Fibroblast of lung (primary cell): ENCODE measurements at places on chromosomes 16 and 17. TPM values are rescaled to one million over a fixed set of nuclear protein-coding genes. Genes with fewer than 3 reads are reported as not detected.
A peak's percentile ranks its signal among the peaks of the same experiment; 100 is the strongest.

- DNase-seq: no peak
These were observed 164.6 kb downstream of the RPTOR start for GRCh38 chr17:80709090-80709695.

The TCAP gene
- 0.17 and 0.26 TPM in 2 replicates for total RNA-seq

GRCh38 chr16:11586378-11586855, 302 bp downstream of the LITAF start:
- DNase-seq: no peak

The GOSR1 gene
- 19.8 and 28.6 TPM in 2 replicates for total RNA-seq

The TEX14 gene
- total RNA-seq: under 0.01 TPM in 2 replicates

The KCTD5 gene
- 15.2 and 21.6 TPM in 2 replicates for total RNA-seq

DNA sequence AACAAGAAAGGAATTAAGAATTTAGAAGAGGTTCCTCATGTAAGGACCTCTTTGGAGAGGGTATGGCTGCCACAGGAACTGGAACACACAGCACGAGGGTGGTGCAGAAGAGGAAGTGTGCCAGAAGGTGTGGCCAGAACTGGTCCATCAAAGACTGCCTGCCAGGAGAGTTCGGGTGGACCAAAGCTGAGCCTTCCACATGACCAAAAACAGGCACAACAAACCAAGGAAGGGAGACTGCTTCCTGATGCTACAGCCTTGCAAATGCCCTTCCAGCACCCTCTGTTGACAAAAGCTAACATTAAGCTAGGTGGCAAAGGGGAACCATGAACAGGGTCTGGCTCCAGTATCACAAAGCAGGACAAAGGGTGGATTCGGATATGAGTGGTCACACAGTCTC, 125.8 kb upstream of the TMEM97 start:
- no peak for DNase-seq

DNA sequence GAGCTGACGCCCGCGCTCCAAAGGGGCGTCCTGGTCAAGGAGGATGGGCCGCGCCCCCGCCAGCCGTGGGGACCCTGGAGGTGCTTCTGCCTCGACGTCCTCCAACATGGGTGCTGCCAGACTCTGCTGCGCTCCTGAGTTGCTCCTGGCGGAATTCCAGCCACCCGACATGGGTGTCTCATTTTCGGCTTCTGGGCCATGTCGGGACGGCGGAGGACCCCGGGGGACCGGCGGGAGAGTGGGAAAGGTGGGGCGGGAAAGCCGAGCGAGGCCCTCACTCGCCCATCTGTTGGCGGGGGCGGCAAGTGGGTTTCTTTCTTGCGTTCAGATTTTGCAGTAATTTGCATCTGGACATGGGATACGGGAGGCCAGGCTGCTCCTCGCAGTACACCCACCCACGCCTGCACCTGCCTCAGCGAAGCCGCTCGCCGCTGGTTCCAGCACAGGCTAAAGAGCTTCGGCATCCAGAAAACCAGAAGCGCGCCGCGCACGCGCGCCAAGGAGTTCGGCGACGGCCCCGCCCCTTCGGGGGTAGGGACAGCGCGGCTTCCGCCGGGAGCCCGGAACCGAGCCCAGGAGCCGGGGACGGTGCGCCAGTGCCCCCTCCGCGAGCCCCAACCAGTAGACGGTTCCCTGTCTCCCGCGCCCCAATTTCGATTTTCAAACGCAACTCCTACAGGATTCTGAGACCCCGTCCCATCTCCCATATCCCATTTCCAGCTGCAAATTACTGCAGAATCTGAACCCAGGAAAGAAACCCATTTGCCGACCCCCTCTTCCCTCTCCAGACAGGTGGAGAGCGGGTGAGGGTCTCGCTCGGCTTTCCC, at the start of gene ARMC7:
Gene ARMC7 (plus strand): TSS at position 563 of the 827 bp plus-strand sequence. CDS start 320 bp downstream, outside the sequence.
- peak; percentile 74 for DNase-seq

The IL34 gene
- 5.1 and 5.4 TPM in 2 replicates for total RNA-seq

The MYLK3 gene
- total RNA-seq: 0.17 and 0.26 TPM in 2 replicates

The TOM1L1 gene
- 23.1 and 34.7 TPM in 2 replicates for total RNA-seq
